ENCODE measurements at places on chromosomes 7 and 10.
A peak's percentile ranks its signal among the peaks of the same experiment; 100 is the strongest.

DNA sequence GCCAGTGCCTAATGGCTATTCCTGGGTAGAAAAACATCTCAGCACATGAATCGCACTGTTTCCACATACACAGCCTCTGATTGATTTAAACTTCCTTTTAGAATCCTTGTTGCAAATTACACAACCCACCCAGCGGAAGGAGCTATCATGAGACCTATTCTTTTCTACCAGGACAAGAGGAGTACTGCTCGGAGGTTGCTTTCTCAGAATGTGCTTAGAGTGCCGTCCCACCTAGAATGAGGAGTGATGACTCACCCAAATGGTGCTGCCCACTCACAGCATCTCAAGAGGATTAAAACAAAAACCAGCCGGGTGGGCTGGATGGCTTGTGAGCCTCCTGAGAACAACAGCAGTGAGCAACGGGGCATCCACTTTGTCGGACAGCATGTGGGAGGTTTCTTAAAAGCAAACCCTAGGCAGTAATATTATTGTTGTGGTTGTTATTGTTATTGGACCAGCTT, 128.9 kb downstream of the DGKI start:
- no peak for DNase-seq

DNA sequence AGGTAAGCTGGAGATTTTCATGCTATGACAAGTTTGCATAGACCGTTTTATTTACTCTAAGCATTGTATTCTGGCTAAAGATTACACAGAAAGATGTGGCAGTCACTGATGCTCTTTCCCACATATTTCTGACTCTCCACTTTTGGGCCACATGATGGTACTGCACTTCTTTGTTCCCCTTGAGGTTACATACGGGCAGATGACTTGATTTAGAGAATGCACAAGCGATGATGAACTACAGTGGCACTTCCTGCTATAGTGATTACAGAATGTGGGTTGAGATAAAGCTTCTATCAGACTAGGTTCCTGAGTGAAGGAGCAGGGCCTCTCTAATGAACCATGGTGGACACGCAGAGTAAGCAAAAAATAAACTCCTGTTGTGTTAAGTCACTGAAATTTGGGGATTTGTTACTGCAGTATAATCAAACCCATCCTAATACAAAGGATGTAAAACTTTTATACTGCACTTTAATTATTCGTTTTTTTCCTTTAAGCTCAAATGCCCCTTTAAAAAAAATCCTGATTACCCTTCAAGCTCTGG, 177.9 kb downstream of the TAX1BP1 start:
- DNase-seq, result no peak

DNA sequence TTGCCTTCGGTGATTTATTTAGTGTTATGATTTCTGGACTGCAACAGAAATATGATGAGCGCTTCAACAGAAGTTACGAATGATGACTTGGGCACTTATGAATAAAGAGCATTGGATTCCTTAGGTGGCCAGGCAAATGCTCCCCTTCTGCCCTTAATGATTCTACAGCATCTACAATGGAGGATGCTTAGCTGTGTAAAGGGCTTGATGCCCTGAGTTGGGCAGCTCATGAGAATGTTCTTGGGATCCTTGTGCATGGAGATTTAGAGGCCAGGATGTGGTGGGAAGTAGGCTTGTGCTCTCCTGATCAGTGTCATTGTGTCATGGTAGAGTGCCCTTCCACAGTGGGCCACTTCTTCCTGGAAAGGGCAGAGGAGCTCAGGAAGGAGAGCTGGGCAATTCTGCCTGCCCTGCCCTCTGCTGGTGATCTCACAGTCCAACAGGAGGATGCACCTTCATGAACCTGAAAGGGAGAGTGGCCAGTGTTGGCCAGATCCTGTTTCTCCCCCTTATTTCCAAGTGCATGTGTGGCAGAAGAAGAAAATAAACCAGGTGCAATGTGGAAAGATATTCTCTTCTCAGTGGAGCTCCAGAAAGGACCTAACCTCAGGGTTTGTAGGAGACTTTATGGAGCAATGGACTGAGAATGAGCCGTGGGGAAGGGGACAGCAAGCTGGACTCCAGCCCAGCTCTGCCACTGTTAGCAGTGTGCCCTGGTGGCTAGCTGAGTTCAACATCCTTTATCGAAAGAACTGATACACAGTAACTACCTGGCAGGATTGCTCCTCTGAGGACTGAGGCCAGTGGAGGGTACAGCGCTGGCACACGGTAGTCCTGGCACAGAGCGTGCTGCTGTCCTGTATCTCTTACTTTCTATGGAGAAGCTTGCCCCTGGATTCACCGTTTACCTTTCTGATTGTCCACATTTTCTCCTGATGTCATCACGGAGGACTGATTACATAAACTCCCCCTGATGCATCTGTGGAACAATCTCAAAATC, 182.9 kb downstream of the BMPER start:
- no peak for DNase-seq

DNA sequence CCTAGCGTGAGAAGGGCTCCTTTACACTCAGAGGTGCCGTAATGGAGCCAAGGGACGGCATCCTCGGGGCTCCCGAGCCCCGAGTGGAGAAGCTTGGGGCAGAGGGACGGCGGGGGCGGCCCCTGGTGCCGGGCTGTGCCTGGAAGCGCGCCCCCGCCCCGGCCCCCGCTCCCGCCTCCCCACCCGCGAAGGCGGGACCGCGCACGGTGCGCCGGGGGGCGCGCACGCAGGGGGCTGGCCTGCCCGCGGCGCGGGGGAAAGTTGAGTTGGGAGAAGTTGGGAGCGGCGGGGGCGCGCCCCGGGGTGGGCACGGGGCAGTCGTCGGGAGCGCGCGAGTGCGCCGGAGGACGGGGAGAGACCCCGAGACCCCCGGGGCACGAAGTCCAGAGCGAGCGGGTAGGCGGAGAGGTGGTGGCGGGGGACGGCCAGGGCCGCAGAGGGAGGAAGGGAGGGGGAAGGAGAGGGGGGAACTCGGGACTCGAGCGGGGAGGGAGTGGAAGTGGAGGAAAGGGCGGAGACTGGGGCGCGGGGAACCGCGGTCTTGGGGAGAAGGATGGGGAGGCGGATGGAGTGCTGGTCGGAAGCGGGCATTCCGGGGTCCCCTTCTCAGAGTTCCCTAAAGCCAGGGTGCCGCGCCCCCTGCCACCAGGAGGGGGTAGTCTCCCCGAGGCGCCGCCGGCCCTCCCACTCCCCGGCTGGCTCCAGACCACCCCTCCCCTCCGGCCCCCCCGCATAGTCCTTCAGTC, at the start of gene SLC4A2:
SLC4A2 (plus strand) TSS at position 223 of the 746 bp plus-strand sequence. CDS start 2,399 bp downstream, outside the sequence.
- peak; percentile 78 for DNase-seq

- DNase-seq, result no peak
Observed at GRCh38 chr10:118701529-118702323, 53.0 kb downstream of the CACUL1 start.

DNA sequence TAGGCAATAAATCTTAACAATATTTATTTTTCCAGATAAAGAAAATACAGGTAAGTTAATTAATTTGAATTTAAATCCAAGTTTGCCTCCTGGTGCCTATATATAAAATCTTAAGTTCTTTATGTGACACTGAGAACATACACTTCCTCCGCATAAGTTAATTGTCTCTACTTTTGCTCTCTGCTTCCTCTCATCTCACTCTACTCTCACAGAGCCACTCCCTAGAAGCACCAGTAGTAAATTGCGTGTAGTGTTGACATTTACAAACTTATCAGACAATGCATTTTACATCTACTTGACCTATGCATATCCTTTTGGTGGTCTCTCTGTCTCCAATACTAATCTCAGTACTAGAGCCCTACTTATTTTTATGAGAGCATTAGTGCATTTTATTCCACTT, 144.5 kb downstream of the ETV1 start:
- no peak for DNase-seq

DNA sequence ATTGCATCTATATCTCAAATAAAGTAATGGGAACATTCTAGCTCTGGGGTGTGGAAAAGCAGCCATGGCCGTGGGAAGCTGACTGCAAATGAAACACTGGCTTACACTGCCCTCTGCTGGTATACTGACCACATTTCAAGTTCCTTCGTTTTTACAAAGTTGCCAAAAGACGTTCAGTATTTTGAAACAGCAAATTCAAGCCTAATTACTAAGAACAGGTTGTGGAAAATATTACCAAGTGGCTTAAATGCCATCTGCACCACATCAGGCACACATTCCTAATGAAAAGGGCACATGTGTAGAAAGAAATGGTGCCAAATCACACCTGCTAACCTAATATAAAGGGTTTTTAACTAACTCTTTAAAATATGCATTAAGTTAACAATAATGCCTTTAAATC, 83.9 kb downstream of the JAZF1 start:
- DNase-seq, result peak; percentile 18

GRCh38 chr7:35520810-35521625, 173.9 kb downstream of the HERPUD2 start:
- no peak for DNase-seq

DNA sequence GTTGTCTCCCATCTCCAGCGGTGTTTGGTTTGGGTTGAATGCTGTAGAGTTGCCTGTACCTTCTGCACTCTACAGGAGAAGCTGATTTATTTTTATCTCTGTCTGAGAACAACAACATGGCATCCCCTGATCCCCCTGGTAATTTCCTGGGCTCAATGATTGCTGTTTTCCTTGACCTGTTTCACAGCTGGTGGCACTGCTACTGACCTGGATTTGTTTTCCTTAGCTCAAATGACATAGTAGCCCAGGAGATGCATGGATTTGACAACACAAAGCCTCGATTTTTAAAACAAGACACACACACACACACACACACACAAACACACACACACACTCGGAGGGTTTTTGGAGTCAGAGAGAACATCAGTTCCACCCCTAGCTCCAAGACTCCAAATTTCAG, 301.6 kb downstream of the NRG3 start:
- no peak for DNase-seq

GRCh38 chr7:35792472-35792871, 8.4 kb upstream of the SEPTIN7 start:
- DNase-seq, result no peak

DNA sequence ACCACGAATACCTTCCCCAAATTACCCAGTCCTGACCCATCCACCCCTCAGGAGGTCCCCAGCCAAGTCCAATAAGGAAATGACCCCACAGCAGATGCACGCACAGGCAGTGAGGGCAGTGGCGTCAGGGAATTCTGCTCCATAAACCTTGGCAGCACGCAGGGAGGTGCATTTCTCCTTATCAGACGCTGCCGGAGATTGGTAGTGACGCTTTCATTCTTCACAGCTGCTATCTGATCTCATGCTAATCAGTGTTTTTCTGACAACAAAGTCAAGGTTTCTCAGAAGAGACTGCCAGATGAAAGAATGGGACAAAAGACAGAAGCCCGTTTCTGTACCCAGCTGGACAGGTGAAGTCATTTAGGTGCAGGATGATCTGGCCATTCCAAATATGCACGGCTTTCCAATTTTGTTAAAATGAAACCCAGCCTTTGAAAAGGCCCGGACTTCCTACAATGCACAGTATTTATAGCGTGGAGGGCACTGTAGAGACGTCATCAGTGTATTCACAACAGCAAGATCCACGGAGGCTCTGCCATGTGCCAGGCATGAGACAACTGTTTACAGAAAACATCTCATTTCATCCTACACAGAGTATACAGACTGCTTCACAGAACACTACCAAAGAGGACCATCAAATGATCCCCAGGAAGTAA, 35.3 kb downstream of the DIP2C start:
- no peak for DNase-seq

GRCh38 chr7:138008588-138009349, 6.9 kb upstream of the CREB3L2 start:
- DNase-seq, result peak; percentile 33

DNA sequence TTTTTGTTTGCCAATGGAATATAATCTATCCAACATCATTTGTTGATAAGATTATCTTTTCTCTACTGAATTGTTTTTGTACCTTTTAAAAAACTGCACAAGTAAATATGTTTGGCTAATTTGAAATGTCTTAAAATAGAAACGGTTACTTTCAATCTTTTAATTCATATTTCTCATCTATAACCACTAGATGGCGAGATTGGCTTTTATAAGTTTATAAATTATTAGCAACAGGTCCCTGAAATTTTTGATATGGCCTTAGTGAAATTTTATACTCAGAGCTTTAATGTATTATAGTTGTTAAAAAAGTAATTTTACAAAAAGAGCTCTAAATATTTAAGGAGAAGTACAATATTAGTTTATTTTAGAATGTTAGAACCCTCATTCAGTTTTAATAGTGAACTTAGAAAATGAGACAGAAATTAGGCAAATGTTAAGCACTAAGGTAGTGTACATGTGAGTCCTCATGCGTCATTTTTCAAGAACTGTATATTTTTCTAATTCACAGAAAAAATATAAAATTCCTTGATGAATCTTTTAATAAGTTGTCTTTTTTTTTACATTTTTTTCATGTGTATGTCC, 592.5 kb downstream of the ARL4A start:
- no peak for DNase-seq

DNA sequence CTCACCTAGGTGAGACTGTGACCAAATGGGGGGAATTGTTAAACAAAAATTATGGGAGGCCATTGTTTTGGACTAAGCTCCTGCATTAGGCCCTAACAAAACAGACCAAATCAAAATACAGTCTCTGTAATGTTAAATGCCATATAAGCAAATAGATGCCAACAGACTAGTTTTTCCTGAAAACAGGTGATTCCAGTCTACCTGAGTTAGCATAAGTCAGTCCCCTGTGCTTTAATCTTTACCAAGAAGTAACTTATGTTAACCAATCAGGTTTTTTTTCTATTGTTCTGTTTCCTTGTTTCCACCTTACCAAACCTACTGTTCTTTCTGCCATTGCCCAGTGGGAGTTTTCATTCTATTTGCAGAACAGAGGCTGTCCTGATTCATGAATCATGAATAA, 48.0 kb downstream of the PDZD8 start:
- no peak for DNase-seq

DNA sequence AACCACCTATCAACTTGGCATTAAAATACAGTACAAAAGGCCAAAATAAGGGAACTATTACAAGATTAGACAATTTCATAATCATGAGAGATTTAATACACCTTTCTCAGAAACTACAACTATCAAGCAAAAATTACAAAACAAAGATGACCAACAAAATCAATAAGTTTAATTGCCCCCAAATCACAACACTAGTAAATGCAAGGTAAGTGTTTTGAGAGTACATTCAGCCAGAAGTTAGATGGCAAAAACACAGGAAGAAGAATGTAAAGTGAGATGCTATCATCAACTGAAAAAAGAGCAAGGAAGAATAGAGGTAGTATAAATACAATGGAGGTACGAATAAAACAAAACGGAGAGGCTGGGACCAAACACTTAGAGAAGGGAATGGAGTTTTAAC, 3.2 kb downstream of the PNPLA8 start:
- DNase-seq, result no peak

- peak; percentile 7 for DNase-seq
Observed at GRCh38 chr7:43584195-43584586, 1.3 kb downstream of the STK17A start.

GRCh38 chr7:26198133-26198780, 2.3 kb downstream of the HNRNPA2B1 start:
- DNase-seq, result no peak

- no peak for DNase-seq
Observed at GRCh38 chr7:151215396-151215795, 5.1 kb upstream of the H2BK1 start.

- no peak for DNase-seq
Observed at GRCh38 chr7:91838439-91838838, 42.1 kb downstream of the MTERF1 start.
